ENCODE measurements at places on chromosomes 16 and 17.

DNA sequence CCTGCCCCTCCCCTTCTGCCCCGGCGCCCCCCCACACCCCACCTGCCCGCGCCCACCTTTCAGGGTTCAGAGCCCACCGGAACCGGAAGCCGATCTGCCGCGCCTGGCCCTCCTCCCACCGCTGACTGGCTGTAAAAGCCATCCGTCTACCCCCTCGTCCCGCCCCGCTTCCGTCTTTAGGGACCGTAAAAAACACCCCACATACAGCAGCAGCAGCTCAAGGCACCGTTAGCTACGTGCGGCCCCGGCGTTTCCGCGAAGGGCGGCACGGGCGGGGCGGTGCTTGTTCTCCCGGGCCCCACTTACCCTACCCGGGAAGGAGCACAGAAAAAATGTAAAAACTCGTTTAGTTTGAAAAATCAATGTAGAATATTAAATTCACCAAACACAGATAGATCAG lies at the start of gene MRPL28:
MRPL28 (minus strand) TSS at position 96 of the 400 bp plus-strand sequence. CDS start 320 bp downstream, outside the sequence.
- DNase-seq = peak; percentile 54

DNA sequence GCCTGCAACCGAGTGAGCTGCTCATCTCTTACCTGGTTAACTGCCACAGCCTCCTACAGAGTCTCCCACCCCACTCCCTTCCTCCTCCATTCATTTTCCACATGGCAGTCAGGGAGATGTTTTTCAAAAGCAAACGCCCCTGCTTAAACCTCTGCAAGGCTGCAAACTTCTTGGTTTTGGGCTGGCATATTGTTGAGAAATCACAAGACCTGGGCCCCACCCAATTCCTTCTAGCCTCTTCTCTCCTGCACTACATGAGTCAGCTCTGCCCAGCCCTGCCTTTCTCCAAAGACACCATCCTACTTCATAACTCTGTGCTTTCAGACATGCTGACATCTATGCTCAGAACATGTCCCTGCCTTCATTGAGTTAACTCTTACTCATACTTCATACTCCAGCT lies 136.1 kb downstream of the SPACA3 start:
- no peak for DNase-seq

- no peak for DNase-seq
Observed at GRCh38 chr17:45883063-45883462, 11.3 kb upstream of the MAPT start.

- no peak for DNase-seq
Observed at GRCh38 chr17:63699638-63700527, at the start of gene LIMD2. Gene LIMD2 (minus strand): TSS chr17:63700125. CDS start chr17:63699298, 827 bp downstream.

All from NCI-H2081 treated with DMSO at 0.1 percent for 48 hours (cell line).